ENCODE measurements at places on chromosomes 11 and 22. TPM values are rescaled to one million over a fixed set of nuclear protein-coding genes. Genes with fewer than 3 reads are reported as not detected.

The MMP8 gene
- total RNA-seq: not detected

DNA sequence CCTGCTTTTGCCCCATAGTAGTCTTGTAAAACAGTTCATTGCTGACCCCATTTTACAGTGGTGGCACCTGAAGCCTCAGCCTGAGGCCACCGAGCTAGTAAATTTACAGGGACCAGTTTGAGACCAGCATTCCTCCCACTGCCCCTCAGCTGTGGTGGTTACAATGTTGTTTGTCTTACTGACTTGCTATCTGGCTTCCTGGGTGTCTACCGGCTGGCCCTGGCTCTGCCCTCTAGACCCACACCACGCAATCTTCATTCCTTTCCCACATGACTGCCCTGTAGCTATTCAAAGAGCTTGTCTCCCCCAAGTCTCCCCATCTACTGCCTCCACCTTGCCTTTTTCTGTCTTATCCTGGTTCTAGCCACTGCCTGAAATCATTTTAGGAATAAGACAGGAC, 20.8 kb downstream of the PIK3IP1 start:
- H3K27me3 ChIP-seq: peaks cover 14% of the 10 kb centered on the region
- peaks cover 76% of the 10 kb centered on the region for H3K36me3 ChIP-seq
- H3K4me3 ChIP-seq: no peak overlapping the region

GRCh38 chr11:15772981-15773380, 583.4 kb downstream of the SOX6 start:
- peaks cover 10% of the 10 kb centered on the region for H3K4me1 ChIP-seq
- no peak for DNase-seq
- H3K27ac ChIP-seq: no peak overlapping the region
- H3K36me3 ChIP-seq: no peaks in the 10 kb centered on the region

- DNase-seq: no peak
- H3K27me3 ChIP-seq: no peaks in the 10 kb centered on the region
- H3K4me3 ChIP-seq: no peak overlapping the region
- no peaks in the 10 kb centered on the region for H3K36me3 ChIP-seq
Observed at GRCh38 chr11:132140056-132140455, 769.6 kb downstream of the NTM start.

DNA sequence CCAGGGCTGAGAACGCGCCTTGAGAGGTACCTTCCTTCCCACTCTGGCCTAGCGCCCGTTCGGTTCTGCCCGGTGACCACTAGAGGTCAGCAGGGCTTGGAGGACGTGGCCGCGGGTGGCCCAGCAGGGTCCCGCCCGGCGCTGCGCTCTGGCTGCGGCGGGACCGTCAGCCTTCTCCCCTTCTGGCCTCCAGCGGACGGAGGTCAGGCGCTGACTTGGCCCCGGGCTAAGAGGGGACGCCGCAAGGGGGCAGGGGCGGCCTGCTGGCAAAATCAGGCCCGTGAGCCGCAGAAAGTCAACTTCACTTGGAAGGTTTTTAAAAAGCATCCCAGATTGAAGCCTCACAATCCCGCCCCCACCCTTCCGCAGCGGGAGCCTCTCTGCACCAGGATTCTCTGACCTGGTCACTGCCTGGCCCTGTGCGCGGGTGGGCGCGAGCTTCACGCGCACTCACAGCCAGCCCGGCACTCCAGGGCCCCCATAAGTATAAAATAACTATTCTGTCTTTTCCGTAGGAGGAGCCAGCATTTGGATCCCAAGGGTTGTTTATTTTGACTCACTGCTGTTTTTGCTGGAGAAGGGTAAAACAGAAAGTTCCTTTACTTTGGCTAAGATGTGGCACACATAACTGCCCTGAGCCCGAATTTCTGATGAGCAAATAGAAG, 23.2 kb upstream of the ZBTB16 start:
- peak; percentile 93 for DNase-seq
- H3K27me3 ChIP-seq: no peaks in the 10 kb centered on the region
- no peaks in the 10 kb centered on the region for H3K36me3 ChIP-seq
- no peak overlapping the region for H3K4me3 ChIP-seq
- H3K27ac ChIP-seq: no peak overlapping the region

DNA sequence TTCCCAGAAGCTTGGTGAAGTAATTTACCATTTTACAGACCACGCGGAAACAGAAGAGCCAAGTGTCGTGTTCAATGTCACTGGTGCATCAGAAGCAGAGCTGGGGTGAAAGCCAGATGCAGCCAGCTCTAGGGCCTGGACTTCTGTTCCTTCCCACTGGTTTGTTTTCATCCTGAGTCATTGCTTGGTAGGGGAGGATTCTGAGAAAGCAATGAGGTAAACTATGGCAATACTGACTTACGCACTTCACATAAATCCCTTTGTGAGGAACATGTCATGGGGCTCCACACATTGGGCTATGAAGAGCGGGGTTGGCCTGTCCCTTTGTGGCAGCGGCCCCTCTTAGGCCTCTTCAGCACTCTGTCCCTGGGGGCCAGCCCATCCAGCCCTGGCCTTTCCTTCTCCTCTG, 52.4 kb upstream of the RBFOX2 start:
- H3K27ac ChIP-seq: no peak overlapping the region
- H3K4me1 ChIP-seq: no peaks in the 10 kb centered on the region
- no peak overlapping the region for H3K4me3 ChIP-seq
- DNase-seq: no peak
- peaks cover 5% of the 10 kb centered on the region for H3K27me3 ChIP-seq

DNA sequence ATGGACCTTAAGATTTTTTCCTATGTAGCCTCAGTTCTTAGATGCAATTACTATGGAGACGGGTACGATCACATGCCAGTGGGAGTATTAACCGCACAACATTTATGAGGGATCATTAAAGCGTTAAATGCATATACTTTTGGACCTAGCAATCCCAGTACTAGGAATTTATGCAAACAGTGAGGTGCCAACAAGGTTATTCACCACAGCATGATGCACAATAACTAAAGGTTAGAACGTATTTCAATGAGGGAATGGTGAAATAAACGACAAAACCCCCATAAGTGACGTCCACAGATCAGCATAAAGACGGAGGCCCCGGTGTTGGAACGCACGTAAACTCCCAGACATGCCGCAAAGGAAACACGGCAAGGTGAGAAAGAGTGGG, 539 bp downstream of the SIRT3 start:
- H3K4me1 ChIP-seq: peaks cover 11% of the 10 kb centered on the region
- H3K27me3 ChIP-seq: peaks cover 9% of the 10 kb centered on the region
- peaks cover 9% of the 10 kb centered on the region for H3K36me3 ChIP-seq
- H3K27ac ChIP-seq: peak overlapping the region; percentile 87
- DNase-seq: no peak

GRCh38 chr22:48832592-48832991, 995.1 kb downstream of the BRD1 start:
- no peaks in the 10 kb centered on the region for H3K4me1 ChIP-seq
- DNase-seq: no peak
- peaks cover 4% of the 10 kb centered on the region for H3K27me3 ChIP-seq
- no peak overlapping the region for H3K27ac ChIP-seq
- H3K4me3 ChIP-seq: no peak overlapping the region
- H3K36me3 ChIP-seq: no peaks in the 10 kb centered on the region

DNA sequence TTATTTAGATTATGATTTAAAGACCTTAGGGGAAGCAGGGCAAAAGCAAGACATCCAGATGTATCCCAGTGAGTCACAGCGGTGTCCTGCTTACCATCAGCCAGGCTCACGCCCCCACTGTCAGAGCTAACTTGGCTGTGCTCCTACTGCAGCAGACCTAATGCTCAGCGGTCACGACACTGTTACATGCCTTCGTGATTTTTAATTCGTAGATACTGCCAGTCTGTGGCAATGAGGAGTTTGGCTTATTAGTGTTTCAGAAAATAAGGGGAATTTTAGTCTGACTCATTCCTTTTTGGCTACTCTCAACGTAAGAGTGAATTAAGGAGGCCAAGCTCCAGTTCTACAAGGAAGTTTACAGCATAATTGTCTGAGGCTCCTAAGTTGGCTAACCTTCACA, 22.7 kb downstream of the EFCAB6 start:
- H3K27me3 ChIP-seq: no peaks in the 10 kb centered on the region
- H3K4me1 ChIP-seq: no peaks in the 10 kb centered on the region
- no peak overlapping the region for H3K27ac ChIP-seq
- no peak overlapping the region for H3K4me3 ChIP-seq
- no peak for DNase-seq

All from endothelial cell (in vitro differentiated cells).